Daoy (cell line): ENCODE measurements at places on chromosomes 7 and 10. TPM values are rescaled to one million over a fixed set of nuclear protein-coding genes. Genes with fewer than 3 reads are reported as not detected.

The ABCC2 gene
- 0.80 and 1.9 TPM in 2 replicates for total RNA-seq

The SPDYE8 gene
- total RNA-seq, result not detected in 2 replicates

The COL13A1 gene
- total RNA-seq, result 13.0 and 19.5 TPM in 2 replicates

The CUTC gene
- total RNA-seq, result 21.8 and 30.9 TPM in 2 replicates

The ZNF804B gene
- not detected in 2 replicates for total RNA-seq

The SPDYE2B gene
- not detected in 2 replicates for total RNA-seq

The TRIM50 gene
- total RNA-seq, result not detected in 2 replicates
